ENCODE measurements at places on chromosomes 5 and 9.

DNA sequence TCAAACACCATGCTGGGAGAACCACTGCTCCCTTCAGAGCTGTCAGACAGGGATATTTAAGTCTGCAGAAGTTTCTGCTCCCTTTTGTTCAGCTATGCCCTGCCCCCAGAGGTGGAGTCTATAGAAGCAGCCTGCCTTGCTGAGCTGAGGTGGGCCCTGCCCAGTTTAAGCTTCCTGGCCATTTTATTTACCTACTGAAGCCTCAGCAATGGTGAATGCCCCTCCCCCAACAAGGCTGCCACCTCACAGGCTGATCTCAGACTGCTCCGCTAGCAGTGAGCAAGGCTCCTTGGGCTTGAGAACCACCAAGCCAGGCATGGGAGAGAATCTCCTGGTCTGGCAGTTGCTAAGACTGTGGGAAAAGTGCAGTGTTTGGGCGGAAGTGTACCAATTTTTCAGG lies 205.5 kb upstream of the PTGER4 start:
- no peak for DNase-seq

- no peak for DNase-seq
Observed at GRCh38 chr9:1337169-1337568, 287.0 kb downstream of the DMRT2 start.

GRCh38 chr5:95718203-95718602 lies 12.9 kb upstream of the RHOBTB3 start:
- DNase-seq, result no peak

DNA sequence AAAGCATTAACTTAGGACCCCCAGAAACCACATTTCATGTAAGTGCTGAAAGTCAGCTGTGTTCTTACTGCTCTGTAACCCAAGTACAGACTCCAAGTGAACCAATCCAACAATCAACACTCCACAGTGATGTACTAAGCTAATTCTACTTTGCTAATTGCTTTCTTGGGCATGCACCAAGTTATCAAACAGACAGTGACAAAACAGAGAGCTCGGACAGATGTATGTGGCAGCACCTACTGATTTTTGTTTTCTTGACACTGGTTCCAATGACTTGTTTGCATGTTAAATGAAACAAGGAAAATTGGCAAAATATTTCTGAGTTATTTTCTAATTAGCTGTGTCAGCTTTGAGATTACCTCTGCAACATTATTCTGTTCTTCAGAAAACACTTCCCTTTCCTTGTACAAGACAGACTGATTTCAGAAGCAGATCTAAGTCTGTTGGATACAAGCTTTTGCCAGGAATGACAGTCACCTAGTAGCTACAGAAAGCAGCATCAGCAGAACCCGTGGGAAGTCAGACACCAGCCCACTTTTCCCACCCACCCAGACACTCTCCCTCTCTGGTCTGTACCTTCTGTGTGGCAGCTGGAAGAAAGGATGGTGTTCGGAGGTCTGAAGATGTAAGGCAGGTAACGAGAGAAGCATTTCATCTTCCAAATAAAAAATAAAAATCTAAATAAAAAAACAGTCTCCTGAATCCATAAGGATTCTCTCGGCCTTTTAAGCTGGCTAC lies 176.7 kb upstream of the PPP2R2B start:
- no peak for DNase-seq

GRCh38 chr5:88060194-88060593 lies 208.5 kb downstream of the TMEM161B start:
- no peak for DNase-seq

DNA sequence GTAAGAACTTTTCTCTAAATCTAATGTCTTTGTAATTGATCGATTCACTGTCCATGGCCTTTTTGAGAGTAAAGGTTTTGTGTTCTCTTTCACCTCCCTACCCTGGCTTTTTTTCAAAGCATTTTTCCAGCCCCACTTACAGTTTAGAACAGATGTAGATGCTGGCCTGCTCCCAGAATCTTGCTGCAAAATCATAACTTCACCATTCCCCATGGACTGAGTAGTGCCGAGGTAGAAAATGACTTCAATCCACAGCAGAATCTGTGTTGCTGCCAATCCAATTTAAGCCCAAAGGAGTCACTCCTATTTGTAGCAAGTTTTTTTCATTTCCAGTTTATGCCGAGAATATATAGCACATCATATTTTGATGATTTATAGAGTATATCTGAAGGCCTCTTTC lies 46.5 kb upstream of the CEMIP2 start:
- no peak for DNase-seq

DNA sequence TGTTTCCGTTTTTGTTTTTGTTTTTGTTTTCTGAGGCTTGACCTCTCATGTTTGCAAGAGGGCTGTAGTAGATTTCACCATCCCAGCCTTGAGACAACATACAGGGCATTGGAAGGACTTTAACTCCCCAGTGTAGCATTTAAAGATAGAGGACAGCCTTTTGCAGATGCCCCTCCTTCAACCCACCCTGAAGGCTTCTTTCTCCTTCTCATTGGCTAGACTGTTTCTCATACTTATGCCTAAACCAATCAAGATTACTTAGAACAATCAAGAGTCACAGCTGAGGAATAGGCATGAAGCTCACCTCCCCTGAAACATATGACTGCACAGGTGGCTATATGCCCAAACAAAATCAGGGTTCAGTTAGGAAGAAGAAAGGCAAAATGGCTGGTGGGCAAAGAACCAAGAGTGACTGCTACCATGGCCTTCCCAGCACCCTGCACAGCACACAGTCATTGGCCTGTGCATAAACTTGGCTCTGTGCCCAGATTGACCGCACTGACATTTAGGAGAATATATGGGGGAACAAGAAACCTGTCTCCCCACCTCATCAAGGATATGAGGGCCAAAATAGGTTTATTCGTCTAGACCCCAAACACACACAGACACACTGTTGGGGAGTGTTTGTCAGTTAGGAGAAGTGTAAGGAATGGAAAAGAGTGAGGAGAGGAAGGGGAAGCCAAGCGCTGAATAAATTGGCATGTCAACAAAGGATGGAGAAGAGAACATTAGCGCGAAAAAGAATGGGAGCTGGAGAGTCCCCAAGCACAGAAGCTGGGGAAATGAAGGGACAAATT lies 137.3 kb upstream of the RANBP3L start:
- DNase-seq, result no peak

Measured in cortex of kidney (tissue), 1 donor.